Fibroblast of the aortic adventitia (primary cell): ENCODE measurements at places on chromosomes 5 and 9. TPM values are rescaled to one million over a fixed set of nuclear protein-coding genes. Genes with fewer than 3 reads are reported as not detected.
A peak's percentile ranks its signal among the peaks of the same experiment; 100 is the strongest.

GAS1 gene
- 25.0 and 107 TPM in 2 replicates for total RNA-seq

TNFSF15 gene
- total RNA-seq = 0.41 and 2.4 TPM in 2 replicates

TSSK1B gene
- total RNA-seq = 1.4 TPM in 1 of 2 replicates, not detected in the other

DNA sequence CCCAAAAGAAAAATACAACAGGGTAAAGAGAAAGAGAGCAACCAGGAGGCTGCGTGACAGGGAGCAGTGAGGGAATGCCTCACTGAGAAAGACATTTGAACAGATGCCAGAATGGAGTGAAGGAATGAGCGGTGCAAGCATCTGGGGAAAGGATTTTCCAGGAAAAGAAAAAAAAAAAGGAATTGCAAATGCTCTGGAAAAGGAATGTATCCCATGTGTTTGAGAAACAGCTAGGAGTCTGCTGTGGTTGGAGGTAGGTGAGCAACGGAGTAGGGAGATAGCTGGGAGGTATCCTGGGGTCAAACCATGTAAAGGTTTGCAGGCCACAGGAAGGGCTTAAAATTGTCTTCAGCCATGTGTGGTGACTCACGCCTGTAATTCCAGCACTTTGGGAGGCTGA lies 23.6 kb upstream of the CEMIP2 start:
- DNase-seq = no peak

GRCh38 chr9:77291714-77292113 lies 114.4 kb downstream of the VPS13A start:
- DNase-seq = no peak

DNA sequence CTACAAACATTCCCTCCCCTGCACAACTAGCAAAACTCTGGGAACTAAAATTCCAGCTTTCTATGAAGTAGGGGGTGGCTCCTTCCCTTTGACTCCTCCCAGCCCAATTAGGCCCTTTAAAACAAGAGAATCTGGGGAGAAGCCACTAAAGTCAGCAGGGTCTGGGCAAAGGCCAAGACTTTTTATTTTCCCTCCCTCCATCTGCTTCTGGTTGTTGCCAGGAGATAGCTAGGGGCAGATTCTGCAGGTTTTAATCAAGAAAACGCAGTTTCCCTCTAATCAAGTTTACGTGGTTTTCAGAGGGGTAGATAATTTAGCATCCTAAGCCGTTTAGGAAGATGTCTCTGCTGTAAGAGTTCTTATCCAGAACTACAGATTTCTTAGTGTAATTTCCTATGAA lies 114.5 kb upstream of the CDH6 start:
- DNase-seq = peak; percentile 16
